Umbilical cord (tissue), 2 donors: ENCODE measurements at places on chromosomes 5 and 9. TPM values are rescaled to one million over a fixed set of nuclear protein-coding genes. Genes with fewer than 3 reads are reported as not detected.

The CDH9 gene
- 6.5 TPM for total RNA-seq

The ZBTB6 gene
- 13.2 TPM for total RNA-seq

The SHISAL2B gene
- not detected for total RNA-seq

The TUSC1 gene
- 20.7 TPM for total RNA-seq

The TEK gene
- total RNA-seq = 28.6 TPM

The SEPTIN8 gene
- 41.2 TPM for total RNA-seq

The PTGR1 gene
- total RNA-seq = 21.7 TPM

The PRSS3 gene
- 11.3 TPM for total RNA-seq

- DNase-seq = peak; percentile 56
Measured at GRCh38 chr5:88836195-88836838, 46.7 kb downstream of the MEF2C start.

DNA sequence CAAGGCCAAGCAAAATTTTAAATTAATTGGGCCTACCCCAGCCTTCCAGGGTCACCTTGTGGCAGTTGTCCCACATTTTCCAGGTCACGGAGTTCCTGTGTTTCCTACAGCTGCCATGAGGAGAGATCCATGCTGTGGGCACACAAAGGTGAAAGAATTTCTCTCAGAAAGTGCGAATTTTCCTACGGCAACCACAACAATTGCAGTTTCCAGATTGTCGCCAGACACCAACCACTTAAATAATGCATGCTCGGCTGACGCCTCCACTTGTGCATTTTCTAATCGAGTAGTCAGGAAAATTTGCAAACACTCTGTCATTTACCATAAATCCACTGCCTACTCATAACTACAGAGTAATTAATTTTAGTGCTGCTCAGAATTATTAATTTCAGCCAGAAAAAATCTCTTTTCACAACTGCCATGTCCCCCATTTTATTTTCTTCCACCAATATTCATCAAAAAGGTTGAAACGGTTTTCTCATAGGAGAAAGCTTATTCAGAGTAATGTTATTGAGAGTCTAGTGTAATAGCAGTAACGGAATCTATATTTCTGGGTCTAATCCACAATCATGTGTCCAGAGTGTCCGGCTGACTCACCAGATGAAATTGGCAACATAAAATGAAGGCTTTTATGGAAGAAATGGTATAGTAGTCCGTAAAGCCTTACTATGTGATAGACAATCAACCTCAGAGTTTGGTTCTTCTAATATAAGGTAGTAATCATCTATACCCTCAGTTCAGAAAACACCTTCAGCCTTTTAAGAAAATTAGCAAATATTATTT, 389.8 kb downstream of the NR2F1-AS1 start:
- DNase-seq = no peak

GRCh38 chr5:14442536-14442935, 139.1 kb upstream of the OTULINL start:
- DNase-seq = no peak

- no peak for DNase-seq
Measured at GRCh38 chr5:160649304-160649703, 202.7 kb downstream of the ATP10B start.

GRCh38 chr5:81417052-81417451, 23.1 kb upstream of the ACOT12 start:
- no peak for DNase-seq

GRCh38 chr9:100575006-100575405, 2.9 kb upstream of the CAVIN4 start:
- DNase-seq = no peak

GRCh38 chr9:94472806-94473360, 82.0 kb upstream of the PCAT7 start:
- no peak for DNase-seq

- DNase-seq = no peak
Measured at GRCh38 chr5:43161244-43161643, 30.8 kb upstream of the NIM1K start.

GRCh38 chr5:156051972-156052371, 275.0 kb upstream of the SGCD start:
- DNase-seq = no peak

- DNase-seq = no peak
Measured at GRCh38 chr5:6407558-6408259, 29.4 kb upstream of the MED10 start.

- no peak for DNase-seq
Measured at GRCh38 chr9:113570749-113571711, 107.5 kb downstream of the RGS3 start.

GRCh38 chr5:132363431-132364112, 5.9 kb upstream of the SLC22A5 start:
- no peak for DNase-seq

DNA sequence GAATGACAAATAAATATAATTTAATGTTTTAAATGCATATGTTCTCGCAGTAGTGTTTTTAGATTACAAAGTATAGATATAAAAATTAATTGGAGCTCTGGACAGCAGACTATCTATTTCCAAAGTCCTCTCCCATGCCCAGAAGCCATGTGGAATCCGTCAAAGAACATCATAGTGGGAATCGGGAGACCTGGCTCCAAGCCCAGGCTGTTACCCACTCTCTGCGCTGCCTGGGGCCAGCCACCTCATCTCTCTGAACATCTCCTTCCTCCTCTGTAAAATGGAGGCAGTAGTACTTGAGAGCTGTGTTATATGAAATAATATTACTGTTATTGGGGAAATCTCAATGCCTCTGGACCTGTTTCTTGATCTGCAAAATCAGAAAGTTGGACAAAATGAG, 58.1 kb upstream of the SLC30A5 start:
- DNase-seq = peak; percentile 25

DNA sequence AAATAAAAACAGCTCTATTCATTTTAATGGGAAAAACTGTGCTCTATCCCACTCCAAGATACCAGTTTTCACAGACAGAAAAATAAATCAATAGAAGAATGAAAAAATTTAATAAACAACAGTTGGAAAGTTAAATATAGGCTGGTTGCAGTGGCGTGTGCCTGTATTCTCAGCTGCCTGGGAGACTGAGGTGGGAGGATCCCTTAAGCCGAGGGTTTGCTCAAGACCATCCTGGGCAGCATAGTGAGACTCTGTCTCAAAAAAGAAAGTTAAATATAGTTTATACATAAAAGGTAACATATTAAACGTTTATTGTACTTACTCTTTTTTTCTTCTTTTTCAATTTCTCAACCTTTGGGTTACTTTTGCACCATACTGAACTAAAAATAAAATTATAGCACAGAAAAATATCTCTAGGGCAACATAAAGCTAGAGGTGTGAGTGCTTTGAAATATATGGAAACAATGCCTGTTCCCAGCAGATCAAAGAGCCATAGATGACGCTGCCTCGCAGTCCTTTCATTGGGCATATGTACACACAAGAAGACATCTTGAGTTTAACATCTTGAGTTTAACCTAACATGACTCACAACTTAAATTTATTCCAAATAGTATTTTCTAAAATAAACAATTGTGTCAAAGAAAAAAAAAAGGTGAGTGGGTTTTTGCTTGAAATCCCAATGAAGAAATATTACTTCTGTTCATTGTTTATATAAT, 25.7 kb upstream of the KLF9 start:
- DNase-seq = no peak
